ENCODE measurements at places on chromosomes 2 and 18.

GRCh38 chr2:53545604-53546003 is 222.0 kb upstream of the CHAC2 start:
- DNase-seq = no peak

DNA sequence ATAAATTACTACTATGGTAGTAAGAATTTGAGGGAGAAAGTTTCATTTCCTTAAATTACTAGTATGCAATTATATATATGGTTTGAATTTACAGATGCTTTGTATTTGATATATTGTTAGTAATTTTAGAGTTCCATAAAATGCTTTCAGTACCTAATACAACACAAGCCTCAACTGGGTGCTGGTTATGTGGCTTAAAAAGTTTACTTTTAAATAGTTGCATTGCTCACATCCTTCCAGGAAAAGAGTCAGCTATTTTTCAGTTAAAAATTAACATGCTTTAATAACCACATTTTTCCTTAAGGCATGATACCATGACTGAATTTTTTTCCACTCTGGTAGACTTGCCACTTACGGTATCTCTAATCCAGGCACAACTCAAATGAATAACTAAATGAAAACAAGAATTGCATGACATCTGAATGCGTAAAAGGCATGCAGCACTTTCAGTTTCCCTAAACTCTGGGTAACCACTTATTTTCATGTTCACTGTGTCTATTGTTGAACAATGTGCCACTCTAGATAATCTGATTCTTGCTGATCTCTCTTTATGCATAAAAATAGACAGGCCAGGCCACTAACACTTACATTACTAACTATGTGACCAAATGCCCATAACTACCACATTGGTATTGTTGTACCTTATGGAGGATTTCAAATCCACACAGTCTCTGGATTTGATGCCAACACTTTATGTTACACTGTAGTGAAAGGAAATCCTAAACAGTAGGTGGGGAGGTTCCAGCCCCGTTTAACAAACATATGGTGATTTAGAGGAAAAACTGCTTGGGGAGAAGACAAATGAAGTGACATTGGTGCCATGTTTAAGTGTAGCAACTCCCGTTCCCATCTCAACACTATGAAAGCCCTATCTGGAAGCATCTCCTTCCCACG is 35.5 kb upstream of the SLC35F5 start:
- peak; percentile 21 for DNase-seq

GRCh38 chr2:197500503-197501131 is 438 bp downstream of the HSPE1 start:
- DNase-seq = peak; percentile 37

DNA sequence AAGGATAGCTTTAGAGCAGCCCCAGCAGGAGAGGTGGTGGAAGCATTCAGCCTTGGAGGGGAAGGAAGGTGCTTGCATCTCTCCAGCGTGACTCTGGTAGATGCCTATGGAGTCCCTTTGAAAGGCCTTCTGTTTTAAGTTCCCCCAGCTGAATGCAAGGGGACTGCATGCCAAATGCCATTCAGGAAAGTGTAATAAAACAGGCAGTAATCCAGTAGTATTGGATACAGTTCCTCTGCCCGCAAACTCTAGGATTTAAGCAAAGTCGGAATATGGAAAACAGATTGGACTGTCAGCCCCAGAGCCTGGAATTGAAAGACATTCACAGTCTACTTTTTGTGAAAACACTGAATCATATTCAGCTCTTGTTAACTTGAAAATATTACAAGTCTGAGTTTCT is 125.2 kb upstream of the GAREM1 start:
- no peak for DNase-seq

DNA sequence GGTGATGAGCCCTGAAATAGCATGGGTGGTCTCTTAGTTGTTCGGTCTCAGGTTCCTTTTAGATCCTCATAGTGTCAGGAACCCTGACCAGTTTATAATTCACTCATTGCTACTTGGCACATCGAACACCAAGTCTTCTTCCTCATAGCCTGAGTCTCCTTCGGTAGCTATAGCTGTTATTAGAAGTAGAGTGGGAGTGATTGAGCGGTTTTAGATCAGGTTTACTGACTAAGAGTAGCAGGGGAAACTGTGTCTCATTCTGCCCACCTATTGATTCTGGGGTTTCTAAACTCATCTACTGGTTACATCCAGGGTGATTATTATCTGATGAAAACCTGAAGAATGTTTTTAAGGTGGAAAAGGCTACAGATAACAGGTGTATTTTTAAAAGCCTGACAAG is 114.6 kb downstream of the SETBP1 start:
- no peak for DNase-seq

GRCh38 chr18:52340406-52341102 is 557 bp downstream of the DCC start:
- DNase-seq = no peak

Measured in NAMALWA (cell line).